Cortex of kidney (tissue), 1 donor: ENCODE measurements at places on chromosomes 3 and 15.

GRCh38 chr15:81740416-81740815 lies 305.4 kb downstream of the MEX3B start:
- DNase-seq, result no peak

DNA sequence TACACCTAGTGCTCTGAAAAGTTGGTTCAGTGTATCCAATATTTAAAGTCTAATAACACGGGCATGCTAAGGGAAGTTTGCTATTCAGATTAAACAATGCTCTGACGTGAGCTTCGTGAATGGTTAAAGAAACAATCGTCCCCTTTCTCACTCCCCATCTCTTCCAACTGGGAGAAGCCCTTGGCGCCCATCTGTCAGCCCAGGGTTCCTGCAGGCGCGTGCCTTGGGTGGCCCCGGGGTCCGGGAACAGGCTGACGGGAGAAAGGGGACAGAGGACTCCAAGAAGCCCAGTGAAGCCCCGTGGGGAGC lies 413 bp downstream of the SEC22C start:
- DNase-seq, result no peak

- DNase-seq, result no peak
Measured at GRCh38 chr15:31223478-31224350, 102.9 kb upstream of the KLF13 start.

- DNase-seq, result no peak
Measured at GRCh38 chr3:45906681-45907407, 20.5 kb downstream of the CCR9 start.

- DNase-seq, result no peak
Measured at GRCh38 chr3:123790254-123791072, 93.7 kb downstream of the MYLK start.

- DNase-seq, result no peak
Measured at GRCh38 chr3:187662848-187663409, 7.3 kb downstream of the SST start.

DNA sequence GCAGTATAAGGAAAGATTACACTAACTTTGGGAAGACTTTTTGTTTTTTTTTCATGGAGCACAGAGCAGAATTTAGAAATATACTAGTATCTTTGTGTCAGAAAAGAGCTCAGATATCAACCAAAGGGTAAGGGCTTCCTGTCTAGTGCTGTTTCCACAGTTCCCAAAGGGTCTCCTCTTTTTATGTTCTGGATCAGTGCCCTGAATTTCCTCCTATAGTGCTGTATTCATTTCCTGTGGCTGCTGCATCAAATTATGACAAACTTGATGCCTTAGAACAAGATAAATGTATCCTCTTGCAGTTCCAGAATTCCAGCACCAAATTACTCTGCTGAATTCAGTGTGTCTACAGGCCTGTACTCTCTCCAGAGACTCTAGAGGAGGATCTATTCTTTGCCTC lies 219.8 kb upstream of the THRB start:
- no peak for DNase-seq

- no peak for DNase-seq
Measured at GRCh38 chr3:95184038-95184437, 1121.2 kb downstream of the NSUN3 start.

GRCh38 chr15:70127770-70128413 lies 30.2 kb upstream of the TLE3 start:
- no peak for DNase-seq

GRCh38 chr3:69750549-69750948 lies 11.3 kb downstream of the MITF start:
- no peak for DNase-seq

- no peak for DNase-seq
Measured at GRCh38 chr3:185164428-185165217, 11.8 kb upstream of the C3orf70 start.

DNA sequence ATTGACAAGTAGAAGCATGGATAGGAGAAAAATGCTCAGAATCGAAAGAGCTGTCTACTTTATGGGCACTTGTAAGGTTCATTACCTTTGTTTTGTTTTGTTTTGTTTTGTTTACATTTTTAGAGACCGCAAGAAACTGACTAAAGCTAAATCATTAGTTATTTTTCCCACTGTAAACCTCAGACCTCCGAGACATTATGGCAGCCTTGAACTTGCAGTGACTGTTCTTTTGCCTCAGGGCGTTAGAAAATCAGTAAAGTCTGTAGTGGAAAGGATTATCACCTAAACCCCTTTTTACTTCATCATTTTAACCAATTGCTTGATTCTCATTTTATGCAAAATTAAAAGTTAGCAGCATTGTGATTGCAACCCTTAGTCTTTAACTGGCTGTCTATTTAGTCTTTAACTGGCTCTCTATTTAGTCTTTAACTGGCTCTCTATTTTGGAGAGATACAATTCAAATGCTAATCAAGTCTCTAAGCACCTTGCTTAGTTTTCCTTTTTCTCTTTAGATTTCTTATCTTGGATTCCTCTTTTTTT lies 383.3 kb upstream of the ROBO2 start:
- no peak for DNase-seq

DNA sequence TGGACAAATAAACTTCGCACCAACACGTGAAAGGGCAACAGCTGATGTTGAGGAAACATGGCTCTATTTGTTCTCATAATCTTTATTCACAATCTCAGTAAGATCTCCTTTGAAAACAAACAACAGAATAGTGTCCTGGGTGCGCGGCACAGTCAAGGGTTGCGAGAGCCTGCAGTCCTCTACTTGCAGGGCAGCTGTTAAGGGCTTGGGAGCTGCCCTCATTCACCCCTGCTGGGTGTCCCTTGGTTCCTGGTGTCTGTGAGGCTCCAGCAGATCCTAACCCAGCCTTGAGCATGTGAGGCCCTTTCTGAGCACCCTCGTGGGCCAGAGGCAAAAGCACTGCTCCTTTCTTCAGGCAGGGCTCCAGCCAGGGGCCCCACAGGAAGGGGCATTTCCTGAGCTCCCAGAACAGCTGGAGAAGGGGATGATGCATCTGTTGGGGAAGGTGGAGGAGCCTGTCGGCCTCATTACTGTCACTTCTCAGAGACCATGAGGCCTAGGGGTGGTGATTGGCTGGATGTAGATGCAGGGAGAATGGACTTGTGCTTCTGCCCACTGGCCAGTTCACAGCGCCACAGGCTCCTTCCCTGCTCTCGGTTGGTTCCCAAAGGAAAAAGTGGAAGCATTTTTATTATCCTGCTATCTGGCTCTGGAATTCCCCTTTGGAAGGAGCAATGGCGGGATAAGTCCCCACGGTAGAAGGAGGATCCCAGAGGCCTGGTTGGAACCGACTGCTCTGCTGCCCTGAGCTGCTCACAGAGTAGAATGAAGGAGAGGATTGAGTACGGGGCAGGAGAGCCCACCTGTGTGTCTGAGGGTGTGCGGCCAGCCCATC lies 51.9 kb upstream of the KLF13 start:
- DNase-seq, result no peak

DNA sequence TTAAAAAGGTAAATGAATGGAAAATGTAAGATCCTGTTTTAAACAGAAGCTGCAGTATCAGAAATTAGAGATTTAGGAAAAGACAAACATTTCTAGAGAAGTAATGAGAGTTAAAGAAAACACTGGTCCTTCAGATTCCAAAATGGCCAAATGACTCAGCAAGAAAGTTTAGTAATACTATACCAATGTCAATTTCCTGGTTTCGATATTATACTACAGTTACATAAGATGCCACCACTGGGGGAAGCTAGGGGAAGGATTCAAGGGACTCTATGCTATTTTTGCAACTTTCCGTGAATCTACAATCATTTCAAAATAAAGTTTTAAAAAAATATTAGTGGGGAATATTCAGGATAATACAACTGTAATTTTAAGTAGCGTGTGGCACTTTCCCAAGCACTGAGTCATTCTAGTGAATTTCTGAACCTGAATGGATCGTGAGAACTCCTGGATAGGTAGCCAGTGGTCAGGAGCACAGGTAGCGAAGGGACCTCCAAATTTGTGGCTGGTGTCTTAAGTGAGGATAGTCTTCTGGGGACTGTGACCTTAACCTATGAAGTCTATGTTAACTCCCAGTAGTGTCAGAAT lies 37.6 kb downstream of the TMCC1 start:
- no peak for DNase-seq

DNA sequence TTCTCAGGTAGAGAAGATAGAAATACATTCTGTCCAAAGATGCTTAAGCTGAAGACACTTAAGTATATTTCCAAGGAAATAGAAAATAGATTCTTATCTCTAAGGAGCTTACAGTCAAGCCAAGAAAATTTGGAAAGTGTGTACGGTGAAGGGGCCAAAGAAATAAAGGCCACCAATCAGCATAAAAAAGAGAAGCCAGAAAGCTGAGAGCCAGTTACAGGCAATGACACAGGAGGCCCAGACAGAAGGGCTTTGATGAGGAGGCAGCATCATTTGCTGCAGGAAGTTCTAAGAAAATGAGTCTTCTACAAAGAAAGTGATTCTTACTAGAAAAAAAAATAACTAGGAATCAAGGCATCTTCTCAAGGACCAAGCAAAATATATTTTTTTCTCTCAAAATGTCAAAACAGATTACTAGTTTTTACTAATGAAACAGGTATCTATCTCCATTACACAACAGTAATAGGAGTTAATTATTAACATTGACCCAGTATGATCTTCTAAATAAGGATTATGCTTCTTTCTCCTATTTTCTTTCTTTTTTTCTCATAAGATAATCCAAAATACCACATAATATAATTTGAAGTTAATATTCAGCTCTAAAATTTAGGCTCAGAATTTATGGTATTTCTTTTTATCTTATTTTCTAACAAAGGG lies 82.1 kb upstream of the PHLDB2 start:
- DNase-seq, result no peak

DNA sequence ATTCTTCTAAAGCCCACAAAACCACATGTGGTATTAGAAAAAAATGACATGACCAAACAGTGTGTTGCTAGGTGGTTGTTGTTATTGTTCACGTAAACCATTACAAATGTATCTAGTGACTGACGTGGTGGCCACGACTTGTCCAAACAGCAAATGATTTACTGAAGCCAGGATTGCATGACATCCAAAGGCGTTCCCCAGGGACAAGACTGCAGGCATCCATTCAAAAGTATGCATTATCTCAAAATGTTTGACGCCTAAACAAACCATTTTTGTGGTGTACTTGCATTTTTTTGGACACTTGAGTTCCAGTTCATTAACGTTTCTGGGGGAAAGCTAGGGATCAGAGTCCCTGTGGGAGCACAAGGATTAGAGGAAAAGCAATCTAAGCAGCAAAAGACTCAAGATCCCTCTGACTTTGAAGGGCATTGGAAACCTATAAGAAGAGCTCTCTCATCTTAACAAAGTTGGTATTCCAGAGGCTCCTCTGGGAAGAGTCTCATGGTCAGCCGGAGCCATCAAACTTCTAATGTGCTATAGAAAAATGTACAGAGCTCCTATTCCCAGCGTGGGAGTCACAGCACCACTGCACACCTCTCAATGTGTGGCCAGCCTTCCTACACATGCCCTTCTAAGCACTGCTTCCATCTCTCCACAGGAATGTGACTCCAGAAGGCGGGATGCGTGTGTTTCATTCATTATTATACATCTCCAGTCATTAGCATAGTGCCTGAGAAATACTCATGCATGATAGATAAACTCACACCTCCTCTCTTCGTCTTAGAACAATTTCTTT lies 62.9 kb downstream of the FBN1 start:
- no peak for DNase-seq

DNA sequence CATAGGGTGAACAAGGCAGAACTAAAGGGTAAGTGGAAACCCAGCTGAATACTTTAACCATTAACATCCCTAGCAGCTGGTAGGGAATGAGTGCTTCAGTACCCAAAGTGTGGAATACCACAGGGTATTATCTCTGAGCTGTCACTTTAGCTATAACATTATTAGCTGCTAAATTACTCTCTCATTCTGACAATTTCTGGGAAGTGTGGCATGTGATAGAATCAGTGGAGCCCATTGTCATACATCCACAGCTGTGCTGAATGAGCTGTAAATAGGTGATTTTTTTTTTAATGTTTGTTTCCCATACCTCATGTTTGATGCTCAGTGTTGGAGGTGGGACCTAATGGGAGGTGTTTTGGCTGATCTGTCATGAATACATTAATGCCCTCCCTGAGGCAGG lies 894.3 kb downstream of the DIPK2A start:
- DNase-seq, result no peak

DNA sequence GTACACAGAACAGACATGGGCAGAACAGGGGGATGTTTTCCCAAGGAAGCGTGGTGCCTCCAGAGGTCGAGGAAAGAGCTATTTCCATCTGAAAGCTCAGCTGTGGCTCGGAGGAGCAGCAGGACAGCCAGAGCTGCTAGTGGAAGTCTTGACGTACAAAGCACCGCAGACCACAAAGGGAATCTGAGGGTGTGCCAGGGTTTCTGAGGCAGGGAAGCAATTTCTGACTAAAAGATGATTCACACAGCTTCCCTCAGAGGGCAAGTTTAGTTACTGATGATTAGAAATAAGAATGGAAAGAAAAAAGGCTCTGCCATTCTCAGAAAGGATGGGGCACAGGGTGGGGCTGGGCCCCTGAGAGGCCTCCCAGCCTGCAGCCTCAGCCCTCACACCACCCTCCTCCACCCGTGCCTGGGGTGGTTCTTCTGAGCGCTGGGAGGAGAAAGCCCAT lies 45.8 kb upstream of the SEC13 start:
- DNase-seq, result no peak

- no peak for DNase-seq
Measured at GRCh38 chr3:73393005-73393404, 231.7 kb downstream of the PDZRN3 start.

- DNase-seq, result no peak
Measured at GRCh38 chr3:170302008-170302407, 55.5 kb upstream of the SKIL start.

GRCh38 chr15:77033729-77034671 lies 36.9 kb downstream of the TSPAN3 start:
- DNase-seq, result no peak

GRCh38 chr3:179288845-179289244 lies 34.0 kb upstream of the ZNF639 start:
- no peak for DNase-seq

GRCh38 chr3:62892951-62893350 lies 17.7 kb upstream of the CADPS start:
- no peak for DNase-seq

DNA sequence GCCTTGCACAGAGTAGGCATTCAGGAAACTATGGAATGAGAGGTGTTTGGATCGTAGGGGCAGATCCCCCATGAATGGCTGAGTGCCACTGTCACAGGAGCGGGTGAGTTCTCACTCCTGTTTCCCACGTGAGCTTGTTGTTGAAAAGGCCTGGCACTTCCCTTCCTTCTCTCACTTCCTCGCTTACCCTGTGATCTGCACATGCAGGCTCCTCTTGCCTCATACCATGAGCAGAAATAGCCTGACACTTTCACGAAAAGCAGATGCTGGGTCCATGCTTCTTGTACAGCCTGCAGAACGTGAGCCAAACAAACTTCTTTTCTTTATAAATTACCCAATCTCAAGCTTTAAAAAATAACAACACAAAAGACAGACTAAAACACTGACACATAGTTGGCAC lies 55.4 kb downstream of the AGBL1 start:
- DNase-seq, result no peak

DNA sequence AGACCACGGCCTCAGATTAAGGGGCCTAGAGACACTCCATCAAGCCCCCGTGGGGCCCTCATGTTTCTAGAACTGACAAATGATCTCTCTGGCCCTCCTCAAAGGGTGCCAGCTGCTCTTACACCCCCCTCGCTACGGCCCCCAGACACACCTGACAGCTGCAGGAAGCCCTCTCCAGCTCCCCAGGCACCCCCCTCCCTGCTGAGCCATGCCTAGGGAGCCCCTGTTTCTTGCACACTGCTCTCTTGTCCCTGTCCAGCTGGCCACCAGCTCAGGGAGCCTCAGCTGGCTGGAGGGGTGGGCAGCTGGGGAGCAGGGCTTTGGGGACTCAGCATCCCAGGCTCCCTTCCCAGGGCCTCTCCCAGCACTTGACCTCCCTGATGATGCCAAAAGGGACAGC lies 14.8 kb downstream of the TNK2 start:
- no peak for DNase-seq

- no peak for DNase-seq
Measured at GRCh38 chr15:28889346-28889745, 3.6 kb downstream of the APBA2 start.
